Colonic mucosa (tissue), 4 donors: ENCODE measurements at places on chromosomes 7 and 10.
A peak's percentile ranks its signal among the peaks of the same experiment; 100 is the strongest.

DNA sequence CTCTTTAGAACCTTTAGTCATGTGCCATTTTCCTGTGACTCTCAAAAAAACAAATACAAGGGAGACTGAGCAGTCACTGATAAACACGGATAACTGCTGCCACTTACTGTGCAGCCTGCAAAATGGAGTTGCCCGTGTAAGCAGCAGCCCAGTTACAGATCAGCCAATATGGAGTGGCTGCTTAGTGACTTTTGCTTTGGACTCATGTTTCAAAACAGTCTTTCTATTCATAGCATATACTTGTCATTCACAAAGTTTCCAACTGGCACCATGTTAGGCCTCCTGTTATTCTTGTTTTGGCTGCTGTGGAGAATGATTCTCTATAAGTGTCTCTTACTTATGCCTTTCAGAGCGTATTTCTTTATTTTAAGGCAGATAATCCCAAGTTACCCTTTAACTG, 3.0 kb downstream of the FAM204A start:
- no peak for DNase-seq

GRCh38 chr10:38146579-38147333, 52.6 kb downstream of the ZNF37A start:
- DNase-seq, result no peak

- DNase-seq, result peak; percentile 92
These were observed 80.5 kb upstream of the KMT2E start for GRCh38 chr7:104933521-104933988.

- DNase-seq, result no peak
These were observed 15.8 kb upstream of the GPR37 start for GRCh38 chr7:124781418-124781817.

DNA sequence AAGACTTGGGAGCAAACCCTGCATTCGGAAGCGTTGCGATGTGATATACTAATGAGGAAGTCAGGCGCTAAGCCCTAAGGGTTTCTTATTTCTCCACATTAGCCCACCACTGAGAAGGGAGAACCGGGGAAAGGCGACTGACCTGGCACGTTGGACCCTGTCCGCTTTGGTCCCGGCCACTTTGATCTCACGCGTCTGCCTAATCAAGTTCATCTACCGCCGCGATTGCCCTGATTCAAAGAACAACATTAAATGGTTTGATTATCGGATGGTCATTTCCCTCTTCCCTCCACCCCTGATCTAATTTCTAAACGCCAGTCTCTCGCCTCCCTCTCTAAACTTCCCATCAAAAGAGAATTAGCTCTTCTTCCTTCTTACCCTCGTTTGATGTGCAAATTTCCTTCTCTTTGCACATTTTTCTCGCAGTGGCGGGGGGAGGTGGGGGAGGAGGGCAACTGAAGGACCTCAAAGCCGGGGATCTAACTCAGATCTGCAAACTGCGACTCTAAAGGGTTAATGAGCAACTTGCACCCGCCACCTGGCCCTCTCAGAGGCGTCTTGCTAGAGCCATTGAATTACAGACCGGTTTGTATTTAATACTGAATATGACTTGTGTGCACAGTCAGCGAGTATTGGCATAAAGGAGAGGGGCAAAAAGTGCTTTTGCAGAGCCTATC, 687 bp upstream of the DKK1 start:
- DNase-seq, result peak; percentile 18

DNA sequence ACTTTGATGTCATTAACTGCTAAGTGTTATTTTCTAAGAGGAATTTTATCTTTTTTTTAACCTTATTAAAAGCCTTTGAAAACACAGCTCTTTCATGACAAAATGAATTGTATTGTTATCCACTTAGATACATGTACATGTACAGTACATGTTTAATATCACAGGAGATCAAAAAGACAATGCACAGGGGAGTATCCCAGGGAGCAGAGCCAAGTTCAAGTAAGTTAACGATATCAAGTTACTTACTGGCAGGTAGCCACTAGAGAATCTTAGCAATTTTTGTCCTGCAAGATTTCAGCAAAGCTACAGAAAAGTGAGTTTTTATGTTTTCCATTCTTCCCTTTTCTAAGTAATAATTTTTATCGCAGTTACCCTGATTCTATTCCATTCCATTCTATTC, 33.9 kb upstream of the ARL4A start:
- DNase-seq, result no peak

DNA sequence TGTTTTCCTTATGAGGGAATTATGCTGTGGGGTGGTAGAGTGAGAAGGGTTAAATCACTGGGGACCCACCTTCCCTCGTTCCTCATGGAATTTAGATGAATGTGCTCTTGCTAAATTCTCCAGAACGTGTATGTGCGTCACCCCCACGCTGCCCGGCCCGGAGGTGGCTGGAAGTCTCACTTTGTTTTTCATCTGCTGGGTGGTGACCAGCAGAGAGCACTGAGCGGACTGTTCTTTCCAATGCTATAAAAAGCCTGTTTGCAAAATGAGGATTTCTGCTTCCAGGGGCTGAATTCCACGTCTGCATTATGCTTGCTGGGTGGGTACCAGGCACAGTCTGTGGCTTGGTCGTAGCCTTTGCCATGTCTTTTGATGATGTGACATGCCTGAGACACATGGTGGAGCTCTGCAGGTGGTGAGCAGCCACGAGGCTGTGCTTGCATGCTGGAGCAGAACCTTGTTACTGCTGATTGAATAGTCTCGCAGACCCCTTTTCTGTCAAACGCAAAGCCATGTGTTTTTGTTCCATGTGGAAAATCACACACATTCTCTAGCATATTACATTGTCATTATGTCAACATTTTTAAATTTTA, 31.9 kb upstream of the INSYN2A start:
- no peak for DNase-seq

DNA sequence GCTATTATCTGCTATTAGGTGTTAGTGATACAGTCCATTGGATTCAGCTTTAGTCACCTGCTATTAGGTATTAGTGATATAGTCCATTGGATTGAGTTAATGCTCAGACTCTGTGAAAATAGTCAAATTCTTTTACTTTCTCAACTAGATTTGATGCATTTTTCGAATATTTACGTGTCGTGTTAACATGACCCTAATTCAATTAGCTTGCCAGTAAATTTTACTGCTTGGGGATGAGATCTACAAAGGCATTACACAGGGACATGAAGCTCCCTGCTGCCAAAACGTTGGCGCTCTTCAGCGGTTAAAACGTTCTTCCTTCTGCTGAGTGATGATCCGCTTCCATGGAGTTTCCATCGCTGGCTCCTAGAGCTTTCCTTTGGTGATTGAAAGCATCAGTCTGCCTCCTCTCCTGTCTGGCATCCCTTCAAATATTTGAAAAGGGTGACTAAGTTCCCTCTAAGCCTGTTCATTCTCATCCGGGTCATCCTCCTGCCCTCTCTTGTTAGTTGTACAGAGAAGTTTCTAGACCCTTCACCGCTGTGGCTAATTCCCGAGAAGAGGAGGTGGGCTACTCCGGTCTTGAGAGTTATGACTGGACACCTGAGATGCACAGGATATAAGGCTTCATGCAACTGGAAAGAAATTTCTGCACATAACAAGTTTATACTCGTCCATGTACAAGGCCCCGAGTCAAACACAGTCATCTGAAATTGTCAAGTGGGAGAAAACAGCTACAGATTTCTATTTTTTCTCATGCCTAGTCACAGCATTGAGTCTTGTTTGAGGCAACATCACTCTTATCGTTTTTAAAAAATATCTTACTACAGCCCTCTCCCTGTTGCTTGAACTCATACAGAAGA, 254.0 kb downstream of the KLF6 start:
- no peak for DNase-seq

GRCh38 chr7:16652888-16653287, 6.9 kb downstream of the BZW2 start:
- no peak for DNase-seq

- no peak for DNase-seq
These were observed 60.1 kb upstream of the NFE2L3 start for GRCh38 chr7:26091933-26092332.

DNA sequence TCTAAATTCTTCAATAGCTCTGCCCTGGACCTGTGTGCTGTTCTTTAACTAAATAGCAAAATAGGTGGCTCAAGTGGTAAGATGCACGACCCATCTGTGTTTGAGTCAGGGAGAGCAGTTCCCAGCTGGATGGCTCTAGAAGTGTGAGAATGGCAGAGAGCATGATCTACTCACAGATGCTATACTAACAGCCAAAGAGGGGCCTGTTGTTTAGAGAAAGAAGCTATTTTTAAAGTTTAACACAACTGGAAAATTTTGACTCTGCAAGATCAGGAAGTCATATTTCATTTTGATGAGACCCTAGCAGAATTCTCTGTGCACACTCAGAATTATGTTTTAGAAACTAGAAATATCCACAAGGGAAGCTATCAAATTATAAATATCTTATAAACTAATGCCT, 87.4 kb upstream of the PIP4K2A start:
- DNase-seq, result no peak

DNA sequence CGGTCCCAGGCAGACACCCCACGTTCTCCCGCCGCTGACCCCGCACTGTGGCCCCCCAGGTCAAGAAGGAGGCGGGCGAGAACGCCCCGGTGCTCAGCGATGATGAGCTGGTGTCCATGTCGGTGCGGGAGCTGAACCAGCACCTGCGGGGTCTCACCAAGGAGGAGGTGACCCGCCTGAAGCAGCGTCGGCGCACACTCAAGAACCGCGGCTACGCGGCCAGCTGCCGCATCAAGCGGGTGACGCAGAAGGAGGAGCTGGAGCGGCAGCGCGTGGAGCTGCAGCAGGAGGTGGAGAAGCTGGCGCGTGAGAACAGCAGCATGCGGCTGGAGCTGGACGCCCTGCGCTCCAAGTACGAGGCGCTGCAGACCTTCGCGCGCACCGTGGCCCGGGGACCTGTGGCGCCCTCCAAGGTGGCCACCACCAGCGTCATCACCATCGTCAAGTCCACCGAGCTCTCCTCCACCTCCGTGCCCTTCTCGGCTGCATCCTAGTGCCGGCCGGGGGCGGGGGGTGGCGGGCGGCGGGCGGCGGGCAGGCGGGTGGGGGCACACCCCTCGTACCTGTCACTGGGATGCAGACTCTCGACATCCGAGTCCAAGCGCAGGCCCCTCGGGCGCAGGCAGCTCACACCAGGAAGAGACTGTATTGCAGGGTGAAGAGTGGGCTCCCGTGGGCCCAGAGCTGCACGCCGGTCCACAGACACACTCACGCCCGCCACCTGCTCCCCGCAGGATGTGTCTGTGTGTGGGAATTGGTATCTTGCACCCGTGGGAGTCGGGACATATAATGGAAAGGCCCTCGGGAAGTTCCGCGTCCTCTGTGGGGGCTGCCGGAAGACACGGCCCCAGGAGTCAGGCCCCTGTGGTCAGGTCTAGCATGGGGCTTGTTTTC, 9.6 kb downstream of the MAFK start:
- no peak for DNase-seq

GRCh38 chr7:33961948-33962347, 56.6 kb downstream of the BMPER start:
- DNase-seq, result no peak

DNA sequence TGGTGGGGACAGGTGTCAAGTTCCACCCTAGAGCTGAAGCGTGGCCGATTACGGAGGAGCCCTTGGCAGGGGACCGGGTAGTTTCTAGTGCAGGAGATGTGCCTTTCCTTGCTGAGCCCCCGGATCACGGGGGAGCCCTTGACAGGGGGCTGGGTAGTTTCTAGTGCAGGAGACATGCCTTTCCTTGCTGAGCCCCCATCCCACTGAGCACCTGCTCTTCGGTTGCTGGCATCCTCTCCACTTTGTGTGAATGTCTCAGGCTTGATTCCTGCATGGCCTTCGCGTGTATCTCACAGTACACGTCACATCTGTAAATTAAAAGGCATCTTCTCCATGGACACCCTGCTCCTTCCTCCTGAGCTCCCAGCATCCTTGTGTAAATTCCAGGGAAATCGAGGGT, 263.5 kb downstream of the ADARB2 start:
- no peak for DNase-seq

- DNase-seq, result no peak
These were observed 1.3 kb downstream of the SHH start for GRCh38 chr7:155810770-155811559.

DNA sequence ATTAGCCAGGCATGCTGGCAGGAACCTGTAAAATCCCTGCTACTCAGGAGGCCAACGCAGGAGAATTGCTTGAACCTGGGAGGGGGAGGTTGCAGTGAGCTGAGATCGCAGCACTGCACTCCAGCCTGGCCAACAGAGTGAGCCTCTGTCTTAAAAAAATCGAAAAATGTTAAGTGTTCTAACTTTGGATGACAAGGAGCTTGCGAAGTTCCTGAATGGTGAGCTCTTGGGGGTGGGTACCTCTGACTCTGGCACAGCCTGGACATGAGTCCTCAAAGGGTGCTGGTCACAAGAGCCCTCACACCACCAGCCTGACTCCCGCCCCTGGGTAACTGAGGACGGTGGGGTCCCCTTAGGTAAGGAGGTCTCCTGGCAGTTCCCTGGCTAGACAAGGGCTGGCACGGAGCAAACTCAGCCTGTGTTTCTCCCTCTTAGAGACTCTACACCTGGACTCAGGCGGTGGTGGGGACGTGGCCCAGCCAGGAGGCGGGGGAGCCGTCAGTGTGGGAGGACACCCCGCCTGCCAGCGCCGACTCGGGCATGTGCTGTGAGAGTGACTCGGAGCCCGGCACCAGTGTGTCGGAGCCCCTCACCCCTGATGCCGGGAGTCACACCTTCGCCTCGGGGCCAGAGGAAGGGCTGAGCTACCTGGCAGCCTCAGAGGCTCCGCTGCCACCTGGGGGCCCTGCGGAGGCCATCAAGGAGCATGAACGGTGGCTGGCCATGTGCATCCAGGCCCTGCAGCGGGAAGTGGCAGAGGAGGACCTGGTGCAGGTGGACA, 24.1 kb downstream of the AMZ1 start:
- DNase-seq, result no peak

DNA sequence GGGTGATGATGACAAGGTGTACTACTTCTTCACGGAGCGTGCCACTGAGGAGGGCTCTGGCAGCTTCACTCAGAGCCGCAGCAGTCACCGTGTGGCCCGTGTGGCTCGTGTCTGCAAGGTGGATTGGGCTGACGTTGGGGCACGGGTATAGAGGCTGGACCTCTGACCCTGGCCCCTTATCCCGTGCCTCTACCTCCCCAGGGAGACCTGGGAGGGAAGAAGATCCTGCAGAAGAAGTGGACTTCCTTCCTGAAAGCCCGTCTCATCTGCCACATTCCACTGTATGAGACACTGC, 8.4 kb downstream of the MRPL43 start:
- DNase-seq, result no peak

- no peak for DNase-seq
These were observed 194.8 kb downstream of the RNLS start for GRCh38 chr10:88388324-88388723.
